ENCODE measurements at places on chromosomes 2 and 18.
A peak's percentile ranks its signal among the peaks of the same experiment; 100 is the strongest.

- peak; percentile 96 for DNase-seq
Observed at GRCh38 chr2:241546771-241547498, 11.6 kb upstream of the BOK start.

DNA sequence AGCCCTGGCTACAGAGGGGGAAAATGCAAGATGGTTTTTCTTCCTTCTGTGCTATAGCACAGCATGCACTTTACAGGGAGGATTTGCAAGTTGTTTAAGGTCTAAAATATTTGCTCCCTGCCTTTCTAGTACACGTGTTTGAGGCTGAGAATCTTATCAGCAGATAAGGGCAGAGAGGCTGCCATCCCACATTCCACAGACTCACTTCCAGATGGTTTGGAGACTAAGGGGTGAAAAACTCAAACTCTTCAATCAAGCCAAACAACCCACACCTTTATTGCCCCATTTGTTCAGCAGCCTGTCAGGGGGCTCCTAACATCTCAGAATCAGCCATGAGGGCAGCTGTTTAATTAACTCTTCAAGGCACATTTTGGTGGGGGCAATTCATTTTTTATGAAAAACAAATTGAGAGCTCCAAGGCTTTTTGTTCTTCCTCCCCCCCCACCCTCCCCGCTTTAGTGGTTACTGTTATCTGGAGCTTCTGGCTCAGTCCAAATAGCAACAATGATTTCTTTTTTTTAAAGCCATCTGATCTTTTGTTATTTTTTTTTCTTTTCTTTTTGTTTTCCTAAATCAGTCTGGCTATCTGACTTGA is 242.6 kb upstream of the NT5C1B start:
- DNase-seq: no peak

DNA sequence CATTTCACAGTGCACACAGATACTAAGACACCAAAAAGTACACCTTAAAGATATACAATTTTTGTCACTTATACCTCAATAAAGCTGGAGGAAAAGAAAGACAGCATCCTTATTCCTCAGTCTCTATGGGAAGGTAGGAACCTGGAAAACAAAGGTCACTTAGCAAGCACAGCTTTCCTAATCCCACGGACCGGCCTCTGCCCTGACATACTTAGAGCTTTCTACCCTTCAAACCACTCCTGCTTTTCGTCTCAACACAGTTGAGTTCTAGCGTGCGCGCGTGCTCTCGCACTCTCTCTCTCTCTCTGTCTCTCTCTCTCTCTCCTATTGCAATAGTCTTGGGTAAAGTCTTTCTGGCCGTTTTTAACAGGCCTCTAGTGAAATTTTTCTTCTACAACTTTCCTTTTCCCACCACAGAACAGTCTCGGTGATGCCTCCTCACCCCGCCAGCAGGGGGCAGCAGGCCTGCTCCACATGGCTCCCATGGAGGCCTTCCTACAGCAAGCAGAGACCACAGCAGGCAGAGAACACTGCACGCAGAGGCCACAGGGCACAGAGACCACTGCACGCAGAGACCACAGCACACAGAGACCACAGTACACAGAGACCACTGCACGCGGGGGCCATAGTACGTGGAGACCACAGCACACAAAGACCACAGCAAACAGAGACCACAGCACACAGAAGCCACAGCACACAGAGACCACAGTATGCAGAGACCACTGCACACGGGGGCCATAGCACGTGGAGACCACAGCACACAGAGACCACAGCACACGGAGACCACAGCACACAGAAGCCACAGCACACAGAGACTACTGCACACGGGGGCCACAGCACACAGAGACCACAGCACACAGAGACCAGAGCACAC is 106.9 kb downstream of the FBXO15 start:
- DNase-seq: no peak

DNA sequence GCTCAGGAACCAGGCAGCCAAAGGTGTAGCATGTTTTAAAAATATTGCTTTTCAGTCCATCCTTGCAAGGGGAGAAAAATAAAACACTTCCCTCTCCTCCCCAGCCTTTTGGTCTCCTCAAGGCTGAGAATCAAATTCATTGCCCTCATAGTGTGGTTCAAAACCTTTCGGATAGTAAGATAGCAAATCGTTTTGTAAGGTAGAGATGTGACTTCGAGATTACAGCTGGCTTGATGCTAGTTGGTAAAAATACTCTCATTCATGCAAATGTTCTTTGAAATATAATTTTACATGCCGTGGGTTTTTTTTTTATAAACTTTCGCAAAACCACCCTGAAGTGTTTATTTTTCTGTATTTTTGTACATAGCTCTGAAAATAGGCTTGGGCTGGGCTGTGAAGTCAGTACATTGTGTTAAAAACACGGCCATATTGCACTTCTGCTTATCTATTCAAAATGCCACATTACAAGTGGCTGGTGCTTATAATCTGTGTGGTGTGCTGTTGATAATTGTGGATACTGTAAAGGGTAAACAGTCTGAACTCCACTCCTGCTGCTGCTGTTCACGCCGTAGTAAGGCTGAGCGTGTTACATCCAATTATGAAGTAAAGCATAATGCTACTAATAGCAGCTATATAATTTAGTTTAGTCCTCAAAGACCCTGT is 172.0 kb upstream of the SIX3 start:
- DNase-seq: no peak

- DNase-seq: no peak
Observed at GRCh38 chr2:70241340-70241739, 7.1 kb downstream of the TIA1 start.

Measured in GM04503 (cell line).